HepG2 (cell line): ENCODE measurements at places on chromosomes 7 and 10. TPM values are rescaled to one million over a fixed set of nuclear protein-coding genes. Genes with fewer than 3 reads are reported as not detected.

ZNF22 gene
- total RNA-seq: 0.40 and 0.58 TPM in 2 replicates

GRCh38 chr10:3054183-3054850 is 13.0 kb upstream of the PFKP start:
- no peak for DNase-seq

GRCh38 chr7:111010798-111011197 is 80.1 kb upstream of the LRRN3 start:
- DNase-seq: no peak

- DNase-seq: no peak
Observed at GRCh38 chr10:48197236-48197899, 77.1 kb downstream of the FRMPD2 start.

RBM48 gene
- 10.1 and 12.2 TPM in 2 replicates for total RNA-seq

DNA sequence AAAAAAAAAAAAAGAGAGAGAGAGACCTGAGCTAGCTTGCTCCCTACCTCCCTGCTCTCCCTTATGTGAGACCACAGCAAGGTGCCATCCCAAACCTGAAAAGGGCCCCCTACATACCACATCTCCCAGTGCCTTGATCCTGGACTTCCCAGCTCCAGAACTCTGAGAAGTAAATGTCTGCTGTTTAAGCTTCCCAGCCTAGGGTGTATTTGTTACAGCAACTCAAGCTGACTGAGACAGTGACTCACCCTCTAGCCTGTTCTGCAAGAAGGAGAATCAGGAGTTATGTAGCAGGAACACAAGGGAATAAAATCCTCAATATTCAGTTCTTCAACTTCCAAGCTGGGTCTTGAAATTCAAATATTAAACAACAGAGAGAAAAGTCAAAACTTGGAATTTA is 52.1 kb upstream of the TMEM72 start:
- DNase-seq: no peak

TMEM176B gene
- total RNA-seq: not detected in 2 replicates

GRCh38 chr7:140922741-140923345 is 1.9 kb downstream of the BRAF start:
- DNase-seq: no peak
